ENCODE measurements at places on chromosomes 13 and 19.
A peak's percentile ranks its signal among the peaks of the same experiment; 100 is the strongest.

DNA sequence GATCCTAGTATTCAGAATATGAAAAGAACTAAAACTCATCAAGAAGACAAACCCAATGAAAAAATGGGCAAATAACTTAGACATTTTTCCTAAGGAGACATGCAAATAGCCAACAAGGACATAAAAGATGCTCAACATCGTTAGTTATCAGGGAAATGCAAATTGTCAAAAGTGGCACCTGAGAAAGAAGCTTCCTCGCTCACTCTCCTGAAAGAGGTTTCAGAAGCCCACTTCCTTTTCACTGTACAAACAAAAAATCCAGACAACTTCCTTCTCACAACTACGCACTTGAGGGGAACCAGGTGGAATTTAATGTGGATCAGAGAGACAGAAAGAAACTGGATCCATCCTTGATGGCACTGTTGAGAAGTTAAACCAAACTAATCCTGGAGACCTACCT is 41.5 kb downstream of the KLF12 start:
- no peak for DNase-seq

DNA sequence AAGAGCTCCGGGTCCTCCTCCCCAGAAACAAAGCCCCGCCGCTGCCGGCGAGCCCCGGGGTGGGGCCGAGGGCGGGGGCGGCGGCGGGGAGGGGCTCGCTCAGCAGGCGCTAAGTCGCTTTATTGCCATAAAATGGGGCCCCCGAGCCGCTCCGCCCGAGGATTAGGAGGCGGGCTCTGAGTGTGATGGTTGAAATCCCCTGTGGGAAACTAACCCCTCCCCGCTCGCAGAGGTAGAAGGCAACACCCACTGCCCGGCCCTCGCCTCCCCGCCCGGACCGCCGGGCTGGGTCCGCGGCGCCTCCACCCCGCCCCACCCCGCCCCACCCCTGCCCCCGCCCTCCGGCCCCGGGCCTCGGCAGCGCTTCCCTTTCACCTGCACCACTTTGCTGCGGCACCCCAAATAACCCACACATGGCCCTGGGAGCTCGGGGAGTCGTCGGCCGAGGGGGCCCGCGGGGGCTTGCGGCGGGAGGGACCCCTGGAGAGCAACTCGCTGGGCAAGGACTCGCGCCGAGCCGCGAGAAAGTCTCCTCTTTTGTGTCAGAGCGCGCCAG is at the start of gene KLF12:
Gene KLF12 (minus strand): TSS at position 184 of the 556 bp plus-strand sequence.
- peak; percentile 95 for DNase-seq

- no peak for DNase-seq
Observed at GRCh38 chr13:98963917-98964316, 13.9 kb downstream of the DOCK9 start.

- peak; percentile 34 for DNase-seq
Observed at GRCh38 chr19:18321734-18322102, 1.2 kb downstream of the LSM4 start.

- DNase-seq = no peak
Observed at GRCh38 chr13:72284791-72285190, 417.8 kb upstream of the DACH1 start.

GRCh38 chr13:38657191-38657590 is 29.7 kb upstream of the FREM2 start:
- no peak for DNase-seq

DNA sequence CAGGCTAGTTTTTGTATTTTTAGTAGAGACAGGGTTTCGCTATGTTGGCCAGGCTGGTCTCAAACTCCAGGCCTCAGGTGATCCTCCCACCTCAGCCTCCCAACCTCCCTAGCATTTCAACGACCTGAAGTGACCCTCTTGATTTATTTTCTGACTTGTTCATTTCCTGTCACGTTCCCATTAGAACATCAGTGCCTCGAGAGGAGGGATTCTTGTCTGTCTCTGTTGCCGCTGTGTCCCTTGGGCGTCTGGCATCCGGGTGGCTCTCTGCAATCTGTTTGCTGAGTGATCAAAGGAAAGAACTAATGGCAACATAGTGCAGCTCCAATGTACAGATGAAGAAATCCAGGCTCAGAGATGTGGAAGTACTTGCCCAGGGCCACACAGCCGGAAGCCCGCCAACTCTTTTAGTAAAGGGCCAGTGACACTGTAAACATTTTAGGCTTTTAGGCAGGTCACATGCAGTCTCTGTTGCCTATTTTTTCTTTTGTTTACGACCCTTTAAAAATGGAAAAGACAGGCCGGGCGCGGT is 47.5 kb downstream of the NFIC start:
- DNase-seq = no peak

DNA sequence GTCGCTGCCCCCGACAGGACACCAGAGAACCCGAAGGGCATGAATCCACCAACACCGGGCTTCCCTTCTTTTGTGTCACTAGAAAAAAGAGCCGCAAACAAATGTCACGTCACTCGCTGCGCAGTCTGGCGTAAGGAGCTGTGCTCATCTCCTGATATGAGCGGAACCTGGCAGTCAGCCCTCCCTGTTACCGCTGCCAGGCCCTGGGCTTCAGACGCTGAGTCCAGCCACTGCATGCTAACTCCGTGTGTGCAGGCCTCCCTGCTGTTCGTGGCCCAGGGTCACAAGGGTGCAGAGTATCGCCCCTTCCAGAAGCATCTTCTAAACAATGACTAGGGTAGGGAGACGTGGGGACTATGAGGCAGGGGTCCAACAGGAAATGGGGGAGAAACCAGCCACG is 71.3 kb downstream of the SLC7A1 start:
- DNase-seq = no peak

GRCh38 chr19:10421240-10422045 is 1.1 kb downstream of the PDE4A start:
- no peak for DNase-seq

- no peak for DNase-seq
Observed at GRCh38 chr19:53883231-53883661, 1.2 kb downstream of the PRKCG start.

GRCh38 chr19:11242864-11243797 is 3.7 kb downstream of the ANGPTL8 start:
- DNase-seq = peak; percentile 69

DNA sequence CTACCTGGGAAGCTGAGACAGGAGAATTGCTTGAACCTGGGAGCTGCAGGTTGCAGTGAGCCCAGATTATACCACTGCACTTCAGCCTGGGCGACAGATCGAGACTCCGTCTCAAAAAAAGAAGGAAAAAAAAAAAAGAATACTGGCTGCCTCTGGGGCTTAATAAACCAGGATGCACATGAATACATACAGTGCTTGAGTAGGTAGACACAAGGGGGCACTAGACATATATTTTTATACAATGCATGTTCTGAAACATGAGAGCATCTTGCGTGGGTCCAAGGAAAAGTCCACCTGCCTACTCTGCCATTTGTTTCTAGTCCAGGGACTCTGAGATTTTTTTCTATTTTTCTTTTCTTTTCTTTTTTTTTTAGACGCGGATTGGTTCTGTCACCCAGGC is 31.2 kb downstream of the KEAP1 start:
- DNase-seq = no peak

GRCh38 chr19:46179076-46179759 is 31.2 kb downstream of the IGFL2 start:
- DNase-seq = no peak

- DNase-seq = no peak
Observed at GRCh38 chr19:29393915-29394460, 131.8 kb upstream of the VSTM2B start.

DNA sequence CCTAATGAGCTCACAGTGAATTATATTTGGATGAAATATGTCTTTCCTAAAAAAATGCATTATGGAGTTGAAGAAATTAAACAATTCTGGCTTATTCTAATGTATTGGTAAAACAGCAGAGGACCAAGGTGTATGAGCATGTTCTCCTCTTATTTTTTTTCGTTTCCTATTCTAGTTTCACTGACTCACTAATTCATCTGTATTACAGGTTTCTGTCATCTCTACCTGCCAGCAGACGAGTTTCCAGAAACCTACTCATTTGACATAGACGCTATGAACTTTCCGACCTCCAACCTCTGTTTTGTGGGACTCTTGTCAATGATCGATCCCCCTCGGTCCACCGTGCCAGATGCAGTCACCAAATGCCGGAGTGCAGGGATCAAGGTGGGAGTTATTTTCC is 20.3 kb downstream of the ATP12A start:
- DNase-seq = no peak

Measured in stimulated activated CD8-positive, alpha-beta memory T cell treated with anti-CD3 and anti-CD28 coated beads, Interleukin-7, amount 100 ng/mL, for 48 hours (primary cell).